Kasumi-1 (cell line): ENCODE measurements at places on chromosomes 13 and 19.

DNA sequence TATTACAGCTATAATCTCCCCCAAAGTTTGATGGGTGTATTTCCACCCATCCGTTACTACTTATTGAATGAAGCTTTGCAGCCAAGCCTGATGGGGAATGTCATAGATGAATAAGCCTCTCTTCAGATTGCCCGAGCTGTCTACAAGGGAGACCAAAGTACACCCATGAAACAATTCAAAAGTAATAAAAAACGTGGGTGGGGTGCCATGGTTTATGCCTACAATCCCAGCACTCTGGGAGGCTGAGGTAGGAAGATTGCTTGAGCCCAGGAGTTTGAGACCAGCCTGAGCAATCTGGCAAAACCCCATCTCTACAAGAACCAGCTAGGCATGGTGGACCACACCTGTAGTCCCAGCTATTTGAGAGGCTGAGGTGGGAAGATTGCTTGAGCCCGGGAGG lies 419.2 kb downstream of the FGF9 start:
- DNase-seq, result no peak

GRCh38 chr19:31312677-31313244 lies 36.5 kb downstream of the TSHZ3 start:
- no peak for DNase-seq

- no peak for DNase-seq
These were observed 8.2 kb upstream of the OR1M1 start for GRCh38 chr19:9078651-9079050.

- DNase-seq, result no peak
These were observed 19.2 kb downstream of the DNM2 start for GRCh38 chr19:10736916-10737551.

DNA sequence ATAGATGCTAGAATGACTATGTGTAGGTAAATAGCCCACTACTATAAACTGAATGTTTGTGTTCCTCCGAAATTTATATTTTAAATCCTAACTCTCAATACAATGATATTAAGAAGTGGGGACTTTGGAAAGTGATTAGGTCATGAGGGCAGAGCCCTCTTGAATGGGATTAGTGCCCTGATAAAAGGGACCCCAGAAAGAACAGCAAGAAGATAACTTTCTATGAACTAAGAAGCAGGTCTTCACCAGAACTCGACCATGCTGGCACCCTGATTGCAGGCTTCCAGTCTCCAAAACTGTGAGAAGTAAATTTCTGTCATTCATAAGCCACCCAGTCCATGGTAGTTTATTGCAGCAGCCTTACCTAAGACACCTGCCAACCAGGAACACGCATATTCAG lies 33.9 kb downstream of the OXGR1 start:
- no peak for DNase-seq

DNA sequence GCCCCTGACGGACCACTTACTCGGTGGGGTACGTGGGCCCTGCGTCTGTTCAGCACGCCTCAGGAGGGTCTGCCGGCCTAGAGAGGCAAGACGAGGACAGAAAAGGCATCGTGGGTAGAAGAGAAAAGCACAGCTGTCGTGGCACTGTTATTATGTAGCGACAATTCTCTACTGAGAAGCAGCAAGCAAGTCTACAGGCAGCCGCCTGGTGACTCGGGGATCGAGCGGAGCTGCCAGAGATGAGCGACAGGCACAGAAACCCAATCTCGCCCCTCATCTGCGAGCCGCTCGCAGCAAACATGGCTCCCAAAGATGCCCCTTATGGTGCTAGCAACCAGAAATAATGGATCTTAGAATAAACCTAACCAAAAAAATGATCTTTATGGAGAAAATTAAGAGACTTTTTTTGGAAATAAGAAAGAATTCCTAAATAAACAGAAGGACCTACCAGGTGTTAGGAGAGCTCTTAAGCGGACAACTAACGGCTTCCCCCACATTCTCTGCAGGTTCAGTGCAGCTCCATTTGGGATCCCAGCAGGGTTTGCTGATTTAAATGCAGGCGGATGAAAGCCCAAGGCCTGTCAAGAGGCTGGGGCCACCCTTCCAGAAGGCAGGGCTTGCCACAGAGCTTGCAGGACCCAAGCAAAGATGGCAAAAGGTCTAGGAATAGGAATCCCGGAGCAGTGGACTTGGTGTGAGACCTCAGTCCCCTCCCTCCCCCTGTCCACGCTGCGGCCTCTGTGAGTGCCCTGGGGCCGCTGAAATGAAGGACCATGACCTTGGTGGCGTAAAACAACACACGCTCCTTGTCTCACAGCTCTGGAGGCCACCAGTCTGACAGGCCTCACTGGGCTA lies 152.6 kb downstream of the KDM4B start:
- DNase-seq, result no peak

DNA sequence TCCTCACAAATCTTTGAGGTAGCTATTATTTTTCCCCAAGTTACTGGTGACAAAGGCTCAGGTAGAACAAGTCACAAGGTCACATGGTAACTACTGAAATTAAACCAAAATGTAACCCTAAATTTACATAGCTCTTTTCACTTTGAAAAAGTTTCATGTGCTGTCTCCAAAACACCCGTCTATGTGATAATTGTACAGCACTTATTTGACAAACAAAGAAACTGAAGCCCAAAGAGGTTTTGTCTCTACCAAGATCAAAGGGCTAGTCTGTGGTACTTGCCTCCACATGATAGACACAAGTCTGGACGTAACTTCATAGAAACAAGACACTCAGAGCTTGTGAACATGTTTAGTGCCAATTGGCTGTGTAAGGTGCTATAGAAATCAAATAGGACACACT lies 108.3 kb downstream of the SACS start:
- DNase-seq, result no peak

DNA sequence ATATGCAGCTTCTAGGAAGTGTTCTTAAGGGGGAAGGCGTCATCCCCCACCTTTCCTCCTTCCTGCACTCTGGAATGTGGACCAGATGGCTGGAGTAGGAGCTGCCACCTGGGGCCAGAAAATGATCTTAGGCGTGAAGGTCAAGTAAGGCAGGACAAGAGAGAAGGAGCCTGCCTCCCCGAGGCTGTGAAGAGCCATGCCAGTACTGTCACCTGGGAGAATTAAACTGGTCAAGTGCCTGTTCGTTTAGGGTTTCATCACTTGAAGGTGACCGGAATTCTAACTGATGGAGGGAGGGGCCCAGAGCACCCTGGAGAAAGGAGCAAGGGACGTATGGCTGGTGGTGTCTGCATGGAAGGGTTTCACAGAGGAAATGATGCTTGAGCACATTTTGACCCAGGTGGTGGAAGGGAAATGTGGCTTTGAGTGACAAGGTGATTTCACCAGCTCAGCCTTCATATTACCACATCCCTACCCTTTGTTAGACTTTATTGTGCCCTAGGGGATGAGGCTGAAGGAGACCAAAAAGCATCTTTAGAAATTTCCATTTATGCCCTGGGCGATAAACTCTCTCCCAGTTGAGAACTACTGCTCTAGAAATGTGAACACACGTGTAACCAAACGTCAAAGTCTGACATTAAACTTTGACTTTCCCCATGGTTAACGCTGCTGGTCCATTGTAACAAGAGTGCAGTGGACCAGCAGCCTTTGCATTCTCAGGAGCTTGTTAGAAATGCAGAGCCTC lies 37.5 kb downstream of the PPP2R1A start:
- no peak for DNase-seq

- DNase-seq, result no peak
These were observed 311.6 kb downstream of the MZT1 start for GRCh38 chr13:72415817-72416216.

DNA sequence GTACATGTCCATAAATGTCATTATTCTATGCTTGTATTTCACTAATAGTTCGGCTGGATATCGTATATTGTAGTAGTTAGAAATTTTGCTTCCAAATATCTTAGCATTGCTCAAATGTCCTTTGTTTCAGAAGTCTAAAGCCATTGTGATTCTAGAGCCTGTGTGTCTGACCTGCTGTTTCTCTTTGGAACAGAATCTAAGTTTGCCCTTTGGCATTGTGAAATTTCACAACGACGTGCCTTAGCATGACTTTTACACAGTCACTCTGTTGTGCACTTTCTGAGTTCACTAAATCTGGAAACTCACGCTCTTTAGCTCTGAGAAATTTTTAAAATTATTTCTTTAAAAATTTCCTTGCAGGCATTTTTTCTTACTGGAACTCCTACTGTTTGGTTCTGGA lies 152.2 kb downstream of the TBC1D4 start:
- DNase-seq, result no peak

DNA sequence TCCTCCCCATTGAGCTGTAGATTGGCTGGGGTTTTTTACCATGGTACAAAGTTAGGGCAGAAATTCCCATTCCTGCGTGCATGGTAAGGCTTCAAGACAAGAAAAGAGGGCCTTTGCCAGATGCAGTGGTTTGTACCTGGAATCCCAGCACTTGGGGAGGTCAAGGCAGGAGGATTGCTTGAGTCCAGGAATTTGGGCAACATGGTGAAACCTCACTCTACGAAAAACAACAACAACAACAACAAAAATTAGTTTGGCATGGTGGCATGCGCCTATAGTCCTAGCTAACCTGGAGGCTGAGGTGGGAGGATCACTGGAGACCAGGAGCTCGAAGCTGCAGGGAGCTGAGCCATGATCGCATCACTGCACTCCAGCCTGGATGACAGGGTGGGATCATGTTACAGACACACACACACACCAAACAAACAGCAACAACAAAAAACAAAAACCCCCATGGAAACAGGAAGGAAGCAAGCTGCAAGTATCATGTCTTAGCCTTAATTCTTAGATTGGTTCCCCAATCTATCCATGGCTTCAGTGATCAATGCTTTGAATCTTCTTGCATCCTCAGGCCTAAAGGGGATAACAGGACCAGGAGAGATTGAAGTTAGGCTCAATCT lies 5.5 kb upstream of the WTIP start:
- DNase-seq, result no peak

- DNase-seq, result no peak
These were observed 9.6 kb upstream of the SBNO2 start for GRCh38 chr19:1183543-1184172.

- DNase-seq, result no peak
These were observed 756.0 kb upstream of the PCDH20 start for GRCh38 chr13:62171697-62172096.

DNA sequence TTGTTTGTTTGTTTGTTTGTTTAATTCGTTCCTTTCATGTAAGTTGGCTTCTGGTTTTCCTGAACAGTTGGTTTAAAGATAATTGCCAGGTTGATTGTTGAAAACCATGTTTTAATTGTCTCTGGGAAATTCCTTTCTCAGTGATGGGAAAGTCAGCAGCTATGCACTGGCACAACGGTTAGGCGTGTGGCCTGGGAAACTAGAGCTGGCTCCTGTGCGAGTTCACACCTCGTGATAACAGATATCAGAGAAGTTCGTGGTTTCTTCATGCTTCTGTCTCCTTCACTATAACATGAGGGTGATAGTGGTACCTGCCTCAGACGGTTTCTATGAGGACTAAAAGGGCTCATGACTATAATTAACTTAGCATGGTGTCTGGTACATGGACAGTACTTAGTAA lies 153.5 kb downstream of the STK24 start:
- no peak for DNase-seq

- DNase-seq, result peak; percentile 80
These were observed at the start of the genes ATF5 and NUP62 for GRCh38 chr19:49929121-49929610. ATF5 (plus strand) TSS chr19:49929205; CDS start chr19:49930851, 1,646 bp downstream. NUP62 (minus strand) TSS chr19:49929504; CDS start chr19:49909807, 19,697 bp downstream.

DNA sequence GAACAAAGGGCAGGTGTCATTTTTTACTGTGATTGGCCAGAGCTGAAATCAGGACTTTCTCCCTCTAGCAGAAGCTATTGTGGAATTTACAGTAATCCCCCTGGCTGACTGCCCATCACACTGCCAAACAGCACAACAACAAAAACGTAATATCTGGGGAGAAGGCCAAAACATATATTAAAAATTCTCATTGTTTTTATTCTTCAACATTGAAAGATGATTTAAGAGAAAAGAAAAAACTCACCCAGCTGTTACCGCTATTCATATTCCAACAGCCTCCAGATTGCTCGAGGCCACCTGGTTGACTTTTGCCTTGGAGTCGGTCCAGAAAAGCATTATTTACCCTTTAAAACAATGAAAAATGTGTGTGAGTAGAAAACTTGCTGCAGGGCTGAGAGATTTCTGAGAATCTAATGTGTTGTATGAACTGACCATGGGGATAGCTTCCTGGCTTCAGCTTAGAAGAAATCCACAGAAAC lies 97.2 kb downstream of the EPSTI1 start:
- no peak for DNase-seq

DNA sequence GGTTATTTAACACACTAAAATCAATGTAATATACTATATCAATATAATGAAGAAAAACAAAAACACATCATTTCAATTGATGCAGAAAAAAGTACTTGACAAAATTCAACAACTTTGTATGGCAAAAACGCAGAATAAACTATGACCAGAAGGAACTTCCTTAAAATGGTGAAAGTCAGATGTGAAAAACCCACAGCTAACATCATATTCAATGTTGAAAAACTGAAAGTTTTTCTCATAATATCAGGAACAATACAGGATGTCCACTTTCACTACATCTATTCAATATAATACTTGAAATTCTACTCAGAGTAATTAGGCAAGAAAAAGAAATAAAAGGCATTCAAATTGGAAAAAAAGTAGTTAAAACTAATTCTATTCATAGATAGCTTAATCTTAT lies 50.3 kb downstream of the SPRY2 start:
- no peak for DNase-seq

DNA sequence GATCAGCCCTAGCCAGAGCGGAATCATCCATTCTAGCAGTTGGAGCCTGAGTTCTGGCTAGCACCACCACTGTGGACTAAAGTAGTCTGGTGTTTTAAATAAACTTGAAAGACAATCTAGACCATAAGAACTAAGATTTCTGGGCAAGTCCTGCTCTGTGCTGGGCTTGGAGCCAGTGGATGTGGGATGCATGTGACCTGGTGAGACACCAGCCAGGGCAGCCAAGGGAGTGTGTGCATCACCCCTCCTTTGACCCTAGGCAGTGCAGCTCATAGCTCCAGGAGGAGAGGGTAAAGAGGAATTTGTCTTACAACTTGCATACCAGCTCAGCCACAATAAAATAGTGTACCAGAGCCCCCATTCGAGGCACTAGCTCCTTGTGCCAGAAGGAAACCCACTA lies 21.0 kb downstream of the ITGBL1 start:
- no peak for DNase-seq

DNA sequence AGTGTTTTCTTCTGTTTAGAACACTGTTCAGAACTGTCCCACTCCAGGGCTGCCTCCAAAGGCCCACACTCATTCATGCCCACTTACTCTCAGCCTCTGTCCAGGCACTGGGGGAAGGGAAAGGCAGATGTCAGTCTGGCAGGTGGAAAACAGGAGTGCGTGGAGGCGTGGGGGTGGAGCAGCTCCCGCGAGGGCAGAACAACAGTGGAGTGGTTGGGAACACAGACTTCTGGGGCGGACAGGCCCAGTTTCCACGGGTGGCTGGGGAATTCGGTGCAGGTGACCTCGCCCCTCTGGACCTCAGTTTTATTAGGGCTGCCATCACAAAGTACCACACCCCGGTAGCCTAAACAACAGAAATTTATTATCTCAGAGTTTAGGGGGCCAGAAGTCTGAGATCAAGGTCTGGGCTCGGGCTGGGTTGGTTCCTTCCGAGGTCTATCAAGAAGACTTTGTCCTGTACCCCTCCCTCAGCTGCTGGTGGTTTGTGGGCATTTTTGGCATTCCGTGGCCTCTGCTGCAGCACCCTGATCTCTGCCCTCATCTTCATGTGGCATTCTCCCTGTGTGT lies 59.7 kb downstream of the SIPA1L3 start:
- DNase-seq, result no peak
